ENCODE measurements at places on chromosomes 12 and 14.
A peak's percentile ranks its signal among the peaks of the same experiment; 100 is the strongest.

DNA sequence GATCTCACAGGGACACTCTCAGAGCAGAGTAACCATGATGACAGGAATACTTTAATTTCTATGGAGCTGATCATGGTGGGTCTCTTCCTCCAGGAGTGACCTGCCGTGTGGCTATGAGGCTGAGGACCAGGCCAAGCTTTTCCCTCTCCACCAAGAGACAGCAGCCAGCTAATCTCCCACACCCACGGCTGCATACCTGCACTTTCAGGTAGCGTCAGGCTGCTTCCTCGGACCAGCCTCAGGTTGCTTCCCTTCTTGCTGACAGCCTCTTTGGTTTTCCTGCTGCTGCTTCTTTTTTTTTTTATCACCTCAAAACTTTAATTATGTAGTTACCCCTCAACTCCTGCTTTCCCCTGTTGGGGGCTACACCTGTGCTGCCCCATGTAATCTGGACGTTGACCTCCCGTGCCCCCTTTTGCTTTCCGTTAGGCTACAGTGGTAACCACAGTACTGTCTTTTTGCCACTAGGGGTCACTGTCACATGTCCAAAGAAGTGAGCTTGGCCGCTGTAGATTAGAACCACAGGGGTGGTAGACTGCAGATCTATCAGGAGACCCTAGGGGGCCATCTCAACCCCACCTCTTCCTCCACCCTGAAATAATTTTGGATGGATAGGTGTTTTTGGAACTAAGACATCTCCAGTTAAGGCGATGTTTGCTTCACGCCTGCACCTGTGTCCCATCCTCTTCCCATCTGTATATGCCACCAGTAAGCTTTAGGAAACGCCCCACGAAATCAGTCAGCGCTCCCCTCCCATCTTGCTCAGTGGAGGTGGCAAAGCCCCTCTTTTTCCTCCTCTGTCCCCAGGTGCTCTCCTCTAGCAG, 7.8 kb upstream of the PIP4K2C start:
- DNase-seq: peak; percentile 75

DNA sequence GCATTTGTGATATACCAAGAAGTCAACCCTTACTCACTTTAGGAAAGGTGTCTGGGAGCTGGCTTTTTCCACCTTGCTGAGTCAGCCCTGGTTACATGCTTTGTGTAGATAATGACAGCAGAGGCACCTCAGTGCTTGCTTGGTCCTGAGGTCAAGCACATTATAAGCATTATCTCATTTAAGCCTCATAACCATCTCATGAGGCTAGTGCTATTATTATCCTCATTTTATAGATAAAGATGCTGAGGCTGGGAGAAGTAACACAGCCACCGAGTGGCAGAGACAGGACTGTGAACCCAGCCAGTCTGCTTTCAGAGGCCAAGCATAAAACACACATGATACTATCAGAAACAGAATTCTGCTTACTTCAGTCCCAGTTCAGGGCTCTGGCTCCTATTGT, 29.4 kb downstream of the MAX start:
- DNase-seq: no peak

GRCh38 chr14:104813286-104813685, 12.4 kb downstream of the ZBTB42 start:
- no peak for DNase-seq

DNA sequence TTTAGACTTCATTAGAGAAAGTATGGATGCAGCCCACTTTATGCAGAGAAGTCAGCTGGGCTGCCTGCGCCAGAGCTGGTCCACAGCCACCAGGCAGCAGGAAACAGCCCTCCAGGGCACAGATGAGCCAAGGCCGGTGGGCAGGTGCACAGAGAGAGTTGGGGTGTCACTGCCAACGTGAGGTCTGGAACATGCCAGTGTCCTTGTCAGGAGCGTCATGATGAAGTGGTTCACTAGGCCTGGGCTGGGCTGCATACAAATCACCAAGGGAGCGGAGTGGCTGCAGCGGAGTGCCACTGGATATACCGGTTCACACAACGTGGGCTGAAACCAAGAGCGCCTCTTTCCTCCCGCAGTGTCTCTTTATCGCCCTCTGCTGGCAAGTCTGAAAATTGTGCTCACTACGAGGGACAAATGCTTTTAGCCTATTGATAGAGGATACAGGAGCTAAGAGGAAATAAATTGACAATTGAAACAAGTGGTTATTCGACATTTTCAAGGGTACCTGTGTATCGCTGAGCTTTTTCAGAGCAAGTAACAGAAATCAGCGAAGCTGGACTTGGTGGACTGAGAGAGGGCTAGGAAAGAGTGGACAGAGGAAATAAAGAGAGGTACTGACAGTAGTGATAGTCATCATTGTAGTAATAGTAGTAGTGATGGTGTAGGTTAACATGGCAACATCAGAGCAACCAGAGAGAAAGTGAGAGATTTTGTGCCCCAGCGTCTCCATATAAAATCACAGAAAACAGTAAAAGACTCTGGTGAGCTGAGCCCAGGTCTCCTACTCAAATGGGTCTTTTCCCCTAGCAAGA, 52.0 kb upstream of the ITPR2 start:
- peak; percentile 84 for DNase-seq

DNA sequence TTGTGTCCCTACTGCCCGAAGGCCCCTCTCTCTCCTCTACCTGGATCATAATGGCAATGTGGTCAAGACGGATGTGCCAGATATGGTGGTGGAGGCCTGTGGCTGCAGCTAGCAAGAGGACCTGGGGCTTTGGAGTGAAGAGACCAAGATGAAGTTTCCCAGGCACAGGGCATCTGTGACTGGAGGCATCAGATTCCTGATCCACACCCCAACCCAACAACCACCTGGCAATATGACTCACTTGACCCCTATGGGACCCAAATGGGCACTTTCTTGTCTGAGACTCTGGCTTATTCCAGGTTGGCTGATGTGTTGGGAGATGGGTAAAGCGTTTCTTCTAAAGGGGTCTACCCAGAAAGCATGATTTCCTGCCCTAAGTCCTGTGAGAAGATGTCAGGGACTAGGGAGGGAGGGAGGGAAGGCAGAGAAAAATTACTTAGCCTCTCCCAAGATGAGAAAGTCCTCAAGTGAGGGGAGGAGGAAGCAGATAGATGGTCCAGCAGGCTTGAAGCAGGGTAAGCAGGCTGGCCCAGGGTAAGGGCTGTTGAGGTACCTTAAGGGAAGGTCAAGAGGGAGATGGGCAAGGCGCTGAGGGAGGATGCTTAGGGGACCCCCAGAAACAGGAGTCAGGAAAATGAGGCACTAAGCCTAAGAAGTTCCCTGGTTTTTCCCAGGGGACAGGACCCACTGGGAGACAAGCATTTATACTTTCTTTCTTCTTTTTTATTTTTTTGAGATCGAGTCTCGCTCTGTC, 1.8 kb downstream of the INHBE start:
- no peak for DNase-seq

DNA sequence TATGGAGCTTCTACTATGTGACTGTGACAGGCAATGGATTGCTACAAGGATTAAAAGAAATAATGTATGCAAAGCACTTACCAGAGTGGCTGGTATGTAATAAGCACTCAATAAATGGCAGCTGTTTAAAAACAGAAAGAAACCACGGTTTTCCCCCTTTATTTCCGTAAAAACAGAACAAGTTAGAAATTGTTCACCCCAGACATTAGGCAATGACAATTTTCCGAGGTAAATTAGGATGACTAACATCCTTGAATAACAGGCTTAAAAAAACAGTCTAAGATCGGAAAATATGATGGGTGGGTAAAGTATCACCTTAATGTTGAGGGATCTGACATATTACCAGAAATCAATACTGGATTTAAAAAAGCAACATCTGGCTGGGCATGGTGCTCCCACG, 20.9 kb upstream of the CNIH1 start:
- no peak for DNase-seq

- DNase-seq: no peak
Measured at GRCh38 chr12:64681200-64682052, 71.1 kb downstream of the RASSF3 start.

- peak; percentile 87 for DNase-seq
Measured at GRCh38 chr14:37197421-37198272, at the start of gene MIPOL1. Gene MIPOL1 (plus strand): TSS chr14:37197937. CDS start chr14:37247889, 49,952 bp downstream.

GRCh38 chr12:6452245-6452943, 552 bp downstream of the TAPBPL start:
- no peak for DNase-seq

DNA sequence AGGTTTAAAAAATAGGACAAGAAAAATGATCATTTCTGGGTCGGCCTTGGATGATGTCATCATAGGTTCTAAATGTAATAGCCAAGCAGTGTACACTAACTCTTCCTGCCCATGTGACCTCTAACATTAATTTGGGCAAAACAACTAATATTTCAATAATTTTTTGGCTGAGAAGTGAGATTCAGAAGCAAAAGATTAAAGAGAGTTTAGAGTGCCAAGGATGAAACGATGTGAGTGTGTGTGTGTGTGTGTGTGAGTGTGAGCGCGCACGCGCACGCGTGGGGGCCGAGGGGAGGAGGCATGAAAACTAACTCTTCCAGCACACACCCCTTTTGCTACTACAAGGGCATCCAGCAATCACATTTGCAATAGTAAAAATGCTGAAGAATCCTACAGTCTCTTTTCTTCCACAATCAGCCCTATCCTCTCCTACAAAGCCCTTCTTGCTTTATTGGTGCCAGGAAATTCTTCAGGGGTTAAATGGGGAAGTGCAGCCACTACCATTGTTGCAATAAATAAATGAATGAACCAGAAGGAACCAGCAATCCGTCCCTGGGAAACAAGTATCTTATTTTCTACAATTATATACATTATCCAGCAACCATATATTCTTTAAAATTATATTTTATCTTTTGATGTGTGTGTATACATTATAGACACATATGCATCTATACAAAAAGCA, 52.9 kb downstream of the PEBP1 start:
- no peak for DNase-seq

DNA sequence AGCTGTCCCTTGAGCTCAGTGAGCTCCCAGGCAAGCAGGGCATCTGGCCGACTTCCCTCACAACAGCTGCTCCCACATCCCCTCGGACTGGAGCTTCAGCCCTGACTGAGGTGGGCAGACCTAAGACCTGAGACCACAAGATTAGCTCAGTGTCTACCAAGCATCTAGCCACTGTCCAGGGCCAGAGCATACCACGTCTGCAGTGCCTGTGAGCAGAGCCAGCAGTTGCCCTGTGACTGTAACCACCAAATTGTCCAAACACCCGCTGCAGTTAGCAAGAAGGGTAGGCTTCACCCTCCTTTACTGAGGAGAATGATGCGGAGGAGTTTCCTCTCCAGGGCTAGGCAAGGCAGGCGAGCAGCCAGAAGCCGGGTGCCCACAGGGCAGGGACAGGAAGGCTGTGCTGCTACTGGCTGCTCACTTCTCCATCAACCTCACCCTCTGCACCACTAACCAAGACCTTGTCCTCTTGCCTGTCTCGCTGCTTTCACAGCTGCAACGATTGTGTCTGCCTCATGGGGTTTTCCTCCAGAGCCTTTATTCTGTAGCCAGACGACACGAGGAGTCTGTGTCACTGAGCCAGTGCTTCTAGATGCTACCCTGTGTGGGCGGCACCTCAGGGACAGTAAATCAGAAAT, 53.9 kb downstream of the ANAPC7 start:
- DNase-seq: no peak
